Activated CD8-positive, alpha-beta memory T cell treated with anti-CD3 and anti-CD28 coated beads for 24 hours (primary cell): ENCODE measurements at places on chromosomes 4 and X.

DNA sequence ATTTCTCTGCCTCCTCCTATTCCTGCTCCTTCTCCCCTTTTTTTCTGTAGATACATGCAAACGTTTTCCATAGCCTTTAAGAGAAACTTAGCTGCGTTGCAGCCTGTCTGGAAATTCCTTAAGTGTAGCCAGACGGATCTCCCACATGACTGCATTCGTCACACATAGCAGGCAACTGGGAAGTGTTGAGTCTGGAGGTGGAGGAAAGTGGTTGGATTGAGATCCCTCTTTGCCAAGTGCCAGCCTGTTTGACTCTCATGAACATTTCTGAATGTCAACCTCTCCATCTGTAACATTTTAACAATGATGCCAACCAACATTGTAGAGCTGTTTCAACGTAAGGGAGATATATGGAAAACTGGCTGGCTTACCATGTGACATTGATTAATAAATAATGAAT is 45.1 kb upstream of the FAM9A start:
- DNase-seq, result no peak

- DNase-seq, result no peak
These were observed 26.8 kb upstream of the CLDN24 start for GRCh38 chr4:183348706-183349659.

- DNase-seq, result no peak
These were observed 665 bp downstream of the TRPC5OS start for GRCh38 chrX:111876646-111877045.

- DNase-seq, result no peak
These were observed 84.2 kb downstream of the GPR143 start for GRCh38 chrX:9681422-9681821.
